Right ventricle myocardium superior (tissue), 1 donor: ENCODE measurements at places on chromosomes 7 and 10.

DNA sequence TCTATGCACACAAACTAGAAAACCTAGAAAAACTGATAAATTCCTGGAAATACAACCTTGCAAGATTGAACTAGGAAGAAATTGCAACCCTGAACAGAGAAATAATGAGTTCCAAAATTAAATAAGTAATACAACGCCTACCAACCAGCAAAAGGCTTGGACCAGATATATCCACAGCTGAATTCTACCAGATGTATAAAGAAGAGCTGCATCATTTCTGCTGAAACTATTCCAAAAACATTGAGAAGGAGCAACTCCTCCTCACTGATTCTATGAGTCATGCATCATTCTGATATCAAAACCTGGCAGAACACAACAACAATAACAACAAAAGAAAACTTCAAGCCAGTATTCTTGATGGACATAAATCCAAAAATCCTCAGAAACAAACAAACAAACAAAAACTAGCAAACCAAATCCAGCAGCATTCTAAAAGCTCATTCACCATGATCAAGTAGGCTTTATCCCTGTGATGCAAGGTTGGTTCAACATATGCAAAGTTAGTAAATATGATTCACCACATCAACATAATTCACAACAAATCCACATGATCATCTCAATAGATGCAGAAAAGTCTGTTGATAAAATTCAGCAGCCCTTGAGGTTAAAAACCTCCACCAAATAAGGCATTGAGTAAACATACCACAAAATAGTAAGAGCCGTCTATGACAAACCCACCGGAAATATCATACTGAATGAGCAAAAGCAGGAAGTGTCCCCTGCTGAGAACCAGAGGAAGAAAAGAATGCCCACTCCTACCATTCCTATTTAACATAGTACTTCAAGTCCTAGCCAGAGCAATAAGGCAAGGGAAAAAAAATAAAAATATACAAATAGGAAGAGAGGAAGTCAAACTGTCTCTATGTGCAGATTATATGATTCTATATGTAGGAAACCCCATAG lies 98.2 kb downstream of the PCDH15 start:
- DNase-seq = no peak

GRCh38 chr7:115933471-115933870 lies 97.1 kb downstream of the TFEC start:
- DNase-seq = no peak

- no peak for DNase-seq
These were observed 17.0 kb upstream of the ECHDC3 start for GRCh38 chr10:11724938-11725776.

DNA sequence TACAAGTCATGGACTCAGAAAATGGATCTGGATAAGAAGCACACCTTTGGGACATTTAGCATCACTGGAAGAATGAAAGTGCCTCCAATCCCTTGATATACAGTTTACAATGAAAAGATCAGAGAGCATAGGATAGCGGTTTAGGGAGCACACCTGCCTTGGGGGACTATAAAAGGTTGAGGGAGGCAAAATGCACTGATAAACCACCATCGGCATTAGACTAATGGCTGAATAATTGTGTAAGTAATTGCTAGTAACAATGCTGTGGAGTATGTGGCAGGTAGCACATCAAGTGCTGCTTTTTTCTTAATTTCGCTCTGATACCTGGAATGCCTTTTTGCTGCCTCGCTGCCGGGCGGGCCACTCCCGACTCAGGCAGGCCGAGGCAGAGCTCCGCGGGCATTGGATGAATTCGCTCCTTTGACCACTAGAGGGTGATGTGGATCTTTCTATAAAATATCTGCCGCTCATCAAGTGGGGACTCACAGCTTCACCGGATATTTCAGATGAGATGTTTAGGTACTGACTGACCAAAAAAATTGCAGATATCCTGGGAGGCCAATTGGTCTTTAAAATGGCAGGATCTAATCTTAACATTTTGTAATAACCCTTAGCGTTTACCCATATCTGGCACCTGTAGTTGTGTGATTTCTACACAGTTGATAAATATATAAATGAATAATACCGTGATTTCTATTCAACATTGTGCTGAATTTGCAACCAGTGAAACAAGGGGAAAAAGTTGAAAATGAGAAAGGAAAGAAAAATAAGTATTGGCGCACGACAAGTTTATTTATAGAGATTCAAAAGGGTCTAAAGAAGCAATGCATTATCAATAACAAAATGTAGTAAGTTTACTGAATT lies 116.8 kb upstream of the PRSS1 start:
- DNase-seq = peak; percentile 55

GRCh38 chr10:31384589-31384949 lies 65.6 kb downstream of the ZEB1 start:
- DNase-seq = no peak
